Brain (organoid and tissue), 16 donors: ENCODE measurements at places on chromosomes 6 and 20.
A peak's percentile ranks its signal among the peaks of the same experiment; 100 is the strongest.

DNA sequence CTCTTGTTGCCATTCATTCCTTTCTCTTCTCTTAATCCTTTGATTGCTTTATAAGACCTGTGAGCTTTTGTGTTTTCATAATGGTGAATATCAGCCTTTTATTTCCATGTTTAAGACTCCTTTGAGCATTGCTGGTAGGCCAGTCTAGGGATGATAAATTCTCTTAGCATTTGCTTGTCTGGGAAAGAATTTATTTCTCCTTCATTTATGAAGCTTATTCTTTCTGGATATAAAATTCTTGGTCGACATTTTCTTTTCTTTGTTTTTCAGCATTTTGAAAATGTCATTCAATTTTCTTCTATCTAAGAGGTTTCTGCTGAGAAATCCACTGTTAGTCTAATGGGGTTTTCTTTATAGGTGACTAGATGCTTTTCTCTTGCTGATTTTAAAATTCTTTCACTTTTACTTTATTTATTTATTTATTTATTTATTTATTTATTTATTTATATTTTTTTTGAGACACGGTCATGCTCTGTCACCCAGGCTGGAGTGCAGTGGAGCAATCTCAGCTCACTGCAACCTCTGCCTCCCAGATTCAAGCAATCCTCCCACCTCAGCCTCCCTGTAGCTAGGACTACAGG is 15.0 kb downstream of the ARFGEF3 start:
- no peak for DNase-seq

- no peak for DNase-seq
These were observed 8.4 kb upstream of the NUP153 start for GRCh38 chr6:17714879-17715851.

DNA sequence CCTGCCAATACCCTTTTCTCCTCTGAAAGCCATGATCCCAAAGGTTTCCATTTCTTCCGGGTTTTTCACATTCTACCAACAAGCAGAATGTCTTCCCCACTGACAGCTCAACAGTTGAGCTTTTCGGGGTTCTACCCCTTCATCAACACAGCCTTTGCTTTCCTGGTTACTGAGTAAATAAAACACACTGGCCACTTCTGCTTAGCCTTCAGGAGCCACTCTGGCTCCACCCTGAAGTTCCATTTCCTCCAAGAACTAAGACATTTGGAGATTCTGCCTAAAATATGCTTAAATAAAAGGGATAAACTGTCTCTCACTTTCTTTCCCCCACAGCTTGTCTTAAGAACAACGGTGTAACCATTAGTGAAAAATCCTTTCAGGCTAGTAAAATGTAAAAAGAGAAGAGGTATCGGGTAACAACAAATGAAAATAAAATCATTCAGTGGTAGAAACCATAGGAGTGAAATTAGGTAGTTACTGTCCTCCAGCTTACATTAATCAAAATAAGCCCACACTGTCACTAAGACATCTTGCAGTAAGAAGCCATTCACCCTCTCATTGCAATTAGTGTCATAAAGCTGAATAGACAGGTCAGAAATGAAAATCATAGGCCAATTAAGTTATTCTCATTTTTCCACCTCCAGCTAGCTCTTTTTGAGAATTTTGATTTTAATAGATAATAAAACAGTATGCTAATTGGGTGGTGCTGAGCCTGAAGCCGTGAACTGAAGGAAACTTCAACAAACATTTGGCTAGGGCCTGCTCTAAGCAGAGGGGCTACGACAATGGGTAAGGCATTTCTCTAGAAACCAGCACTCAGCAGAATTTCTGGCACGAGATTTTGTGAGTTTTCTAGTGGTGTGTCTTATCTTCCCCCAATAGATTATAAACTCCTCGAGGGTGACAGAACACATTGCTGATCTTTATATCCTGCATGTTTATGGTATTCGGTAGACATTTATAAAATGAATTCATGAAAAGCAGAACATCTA is 194.2 kb downstream of the KHDC1L start:
- no peak for DNase-seq

DNA sequence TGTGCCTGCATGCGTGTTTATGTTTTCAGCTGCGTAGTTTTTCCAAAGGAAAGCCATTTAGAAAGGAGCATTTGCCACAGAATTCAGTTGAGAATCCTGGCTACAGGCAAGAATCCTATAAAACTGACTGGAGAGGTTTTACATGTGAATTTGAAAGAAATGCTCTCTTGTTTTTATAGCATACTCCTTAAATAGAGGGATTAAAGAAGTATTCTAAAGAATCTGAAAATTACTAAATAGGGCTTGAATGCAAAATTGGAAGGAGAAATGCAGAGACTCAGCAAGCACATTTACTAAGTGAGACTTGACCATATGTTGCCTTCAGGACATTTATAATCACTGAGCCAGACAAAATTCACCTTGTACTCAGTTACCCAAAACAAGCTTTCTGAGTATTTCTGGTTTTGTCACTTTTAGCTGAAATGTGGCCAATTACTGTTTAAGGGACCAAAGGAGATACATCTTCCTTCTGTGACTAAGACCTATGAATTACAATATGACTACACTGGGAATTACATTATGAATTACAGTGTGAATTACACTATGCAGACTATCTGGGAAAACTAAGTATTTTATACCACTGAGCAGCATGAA is 107.4 kb upstream of the ASCC3 start:
- DNase-seq = peak; percentile 75

GRCh38 chr6:81621816-81622395 is 130.6 kb downstream of the TENT5A start:
- DNase-seq = no peak

DNA sequence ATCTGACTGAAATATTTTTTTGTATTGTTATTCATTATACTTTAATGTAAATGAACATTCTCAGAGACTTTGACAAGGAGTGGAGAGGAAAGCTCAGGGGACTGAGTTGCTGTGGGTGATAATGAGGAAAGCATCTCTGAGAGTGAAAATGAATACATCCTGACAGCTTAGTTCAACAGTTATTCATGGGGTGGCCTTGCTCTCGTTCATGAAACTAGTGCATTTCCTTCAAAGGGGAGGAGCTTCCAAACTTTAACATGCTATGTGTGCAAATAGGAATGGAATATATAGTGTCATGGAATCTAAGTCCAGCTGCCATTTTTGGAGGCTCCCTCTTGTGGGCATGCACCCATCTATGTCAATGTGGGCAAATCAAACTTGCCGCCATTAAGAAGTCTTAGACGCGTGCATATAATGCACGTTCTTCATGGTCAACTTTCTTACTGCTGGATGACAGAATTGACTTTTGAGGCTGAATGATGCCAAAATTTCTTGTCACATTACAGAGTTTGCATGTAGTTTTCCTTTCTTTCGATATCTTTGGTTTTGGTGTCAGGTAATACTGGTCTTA is 124.3 kb upstream of the TMEM170B start:
- no peak for DNase-seq

DNA sequence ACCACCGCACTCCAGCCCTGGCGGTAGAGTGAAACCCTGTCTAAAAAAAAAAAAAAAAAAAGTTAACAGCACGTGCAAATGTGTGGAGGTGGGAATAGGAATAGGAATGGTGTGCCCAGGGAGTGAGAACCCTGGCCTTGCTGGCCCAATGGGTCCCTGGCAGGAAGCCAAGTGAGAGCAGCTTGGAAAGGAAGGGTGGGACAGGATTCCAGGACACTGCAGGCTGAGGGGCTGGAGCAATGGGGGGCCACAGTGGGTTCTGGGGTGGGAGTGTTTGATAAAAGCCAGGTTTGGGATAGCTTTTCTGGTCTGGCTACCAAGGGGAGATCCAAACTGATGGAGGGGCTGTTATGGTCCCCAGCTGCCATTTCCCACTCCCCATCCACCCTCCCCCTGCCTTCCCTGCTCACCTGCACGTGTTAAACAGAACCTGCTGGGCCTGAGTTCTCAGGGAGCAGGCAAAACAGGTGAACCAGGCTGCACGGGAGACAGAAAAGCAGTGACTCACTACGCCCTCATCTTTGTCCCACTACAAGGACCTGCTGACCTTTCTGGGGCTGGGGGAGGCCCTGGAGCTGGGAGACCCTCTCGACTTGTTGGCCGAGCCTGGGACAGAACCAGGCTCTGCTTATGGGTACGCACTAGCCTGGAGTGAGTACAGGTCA is 3.3 kb downstream of the SUN5 start:
- DNase-seq = no peak

DNA sequence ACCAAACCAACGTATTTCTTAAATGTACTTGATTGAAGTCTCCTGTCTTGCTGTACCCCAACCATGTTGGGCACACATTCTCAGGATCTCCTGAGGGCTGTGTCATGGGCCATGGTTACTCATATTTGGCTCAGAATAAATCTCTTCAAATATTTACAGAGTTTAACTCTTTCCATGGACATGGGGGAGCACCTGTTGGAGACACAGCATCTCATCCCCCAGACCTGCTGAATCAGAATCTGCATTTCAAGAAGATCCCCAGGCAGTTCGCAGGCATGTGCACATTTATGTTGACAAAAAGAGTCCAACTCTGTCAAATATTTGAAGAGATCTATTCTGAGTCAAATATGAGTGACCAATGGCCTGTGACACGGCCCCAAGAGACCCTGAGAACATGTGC is 24.5 kb downstream of the PIGT start:
- DNase-seq = no peak

- no peak for DNase-seq
These were observed 31.9 kb upstream of the TAB2 start for GRCh38 chr6:149285626-149286025.

DNA sequence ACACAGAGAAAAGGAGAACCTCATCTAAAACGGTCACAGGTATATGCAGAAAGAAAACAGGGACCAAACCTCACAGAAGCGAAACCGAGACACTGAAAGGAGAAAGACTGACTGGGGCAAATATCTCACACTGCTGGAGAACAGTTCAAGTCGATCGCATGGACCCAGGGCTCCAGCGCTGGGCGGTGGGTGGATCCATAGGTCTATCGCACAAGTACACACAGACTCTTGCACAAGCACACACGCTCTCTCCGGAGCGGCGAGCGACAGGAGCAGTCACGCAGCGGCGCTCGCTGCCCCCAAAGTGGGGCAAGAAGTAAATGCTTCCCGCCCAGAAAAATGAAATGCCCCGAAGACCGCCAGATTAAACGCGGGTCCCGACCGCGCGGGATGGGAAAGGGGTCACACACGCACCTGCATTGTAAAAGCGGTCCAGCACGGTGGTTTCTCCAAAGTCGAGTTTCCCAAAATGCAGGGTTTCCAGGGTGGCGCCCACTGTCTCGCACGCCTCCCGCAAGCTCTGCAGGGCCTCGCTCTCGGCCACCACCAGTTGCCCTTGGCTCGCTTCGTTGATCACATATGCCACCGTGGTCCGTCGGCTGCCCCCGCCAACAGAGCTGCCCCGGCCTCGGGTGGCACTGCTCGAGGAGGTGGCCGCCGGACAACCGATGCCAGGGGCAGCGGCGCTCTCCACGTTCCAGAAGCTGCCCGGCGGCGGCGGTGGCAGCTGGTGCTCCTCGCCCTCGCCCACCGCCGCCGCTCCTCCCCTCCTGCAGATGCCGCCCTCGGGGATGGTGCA is 782 bp downstream of the MAP3K5 start:
- DNase-seq = peak; percentile 43

GRCh38 chr6:125787791-125788190 is 3.0 kb upstream of the NCOA7 start:
- peak; percentile 40 for DNase-seq
